ENCODE measurements at places on chromosomes 13 and 19.

DNA sequence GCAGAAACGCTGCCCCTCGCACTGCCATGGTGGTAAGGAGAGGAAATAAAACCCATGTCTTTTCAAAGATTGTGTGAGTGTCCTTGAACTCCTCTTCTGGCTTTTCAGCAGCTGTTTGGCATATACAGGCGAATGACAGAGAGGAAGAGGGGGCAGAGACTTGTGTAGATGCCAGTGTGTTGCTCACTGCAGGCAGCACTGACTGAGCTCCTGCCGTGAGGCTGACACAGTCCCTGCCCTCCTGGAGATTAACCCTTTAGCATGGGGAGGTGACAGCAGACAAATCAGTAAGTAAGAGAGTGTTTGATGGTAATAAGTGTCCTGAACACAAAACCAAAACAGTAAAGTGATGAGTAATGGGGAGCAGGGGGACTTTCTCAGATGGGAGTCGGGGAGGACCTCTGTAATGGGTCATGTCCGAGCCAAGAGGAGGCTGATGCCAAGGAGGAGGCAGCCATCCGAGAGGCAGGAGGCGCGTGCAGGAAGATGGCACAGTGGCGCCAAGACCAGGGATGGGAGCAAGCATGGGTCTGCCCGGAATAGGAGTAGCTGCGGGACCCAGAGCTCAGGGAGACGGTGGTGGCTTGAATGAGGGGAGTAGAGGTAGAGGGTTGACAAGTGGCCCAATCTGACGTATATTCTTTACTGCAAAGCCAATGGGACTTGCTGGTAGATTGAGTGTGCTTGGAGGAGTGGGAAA, 182.2 kb downstream of the FOXO1 start:
- no peak for DNase-seq

DNA sequence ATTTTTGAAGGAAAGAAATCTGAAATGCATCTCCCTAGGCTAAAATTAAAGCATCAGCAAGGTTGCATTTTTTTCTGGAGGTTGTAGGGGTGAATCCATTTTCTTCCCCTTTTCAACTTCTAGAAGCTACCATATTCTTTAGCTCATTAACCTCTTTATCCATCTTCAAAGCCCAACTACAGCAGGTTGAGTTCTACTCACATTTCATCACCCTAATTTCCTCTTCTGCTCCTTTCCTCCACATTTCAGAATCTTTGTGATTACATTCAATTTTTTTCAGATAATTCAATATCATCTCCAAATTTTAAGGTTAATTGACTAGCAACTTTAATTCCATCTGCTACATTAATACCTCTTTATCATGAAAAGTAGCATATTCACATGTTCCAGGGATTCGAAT, 2655.7 kb upstream of the PCDH20 start:
- DNase-seq, result no peak

DNA sequence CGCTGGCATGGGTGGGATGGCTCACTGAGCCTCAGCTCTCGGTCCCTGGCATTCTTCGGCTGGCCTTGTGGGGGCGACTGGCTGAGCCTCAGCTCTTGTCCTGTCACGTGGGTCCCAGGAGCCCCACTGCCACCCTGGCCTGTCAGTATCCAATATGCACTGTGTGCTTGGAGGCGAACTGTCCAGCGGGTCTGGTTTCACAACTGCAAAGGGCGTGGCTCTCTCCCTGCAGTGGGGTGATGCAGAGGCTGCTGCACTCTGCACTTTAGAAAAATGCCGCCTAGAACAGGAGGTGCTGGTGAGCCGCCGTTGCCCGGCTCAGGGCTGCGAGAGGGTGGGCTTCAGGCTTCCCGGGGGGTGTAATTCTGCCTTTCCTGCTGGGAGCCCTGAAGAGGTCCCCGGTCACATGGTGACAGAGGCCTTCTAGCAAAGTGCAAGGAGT, 17.0 kb upstream of the TMEM255B start:
- DNase-seq, result no peak

- DNase-seq, result no peak
These were observed 71.2 kb downstream of the GNG7 start for GRCh38 chr19:2631213-2631821.

- peak; percentile 91 for DNase-seq
These were observed 10.4 kb upstream of the JUND start for GRCh38 chr19:18291590-18292461.

All from breast epithelium (tissue), 4 donors.